ENCODE measurements at places on chromosomes 13 and 19.

DNA sequence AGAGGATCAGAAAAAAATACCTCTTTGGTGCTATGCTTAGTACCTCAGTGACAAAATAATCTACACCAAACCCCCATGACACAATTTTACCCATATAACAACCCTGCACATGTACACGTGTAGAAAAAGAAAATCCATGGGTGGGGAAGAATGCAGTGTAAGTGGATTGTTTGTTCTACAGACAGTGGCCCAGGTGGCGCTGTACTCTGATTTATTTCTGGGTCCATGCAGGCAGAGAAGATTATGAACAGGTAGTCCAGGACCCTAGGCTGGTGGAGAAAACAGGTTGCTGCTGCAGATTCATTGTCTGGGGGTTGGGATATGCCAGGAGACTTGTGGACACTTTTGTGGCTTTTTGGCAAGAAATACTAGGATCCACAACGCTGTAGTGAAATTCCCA lies 9.1 kb downstream of the ZNF100 start:
- DNase-seq = no peak

- DNase-seq = no peak
Measured at GRCh38 chr19:16605553-16605994, 22.4 kb downstream of the MED26 start.

DNA sequence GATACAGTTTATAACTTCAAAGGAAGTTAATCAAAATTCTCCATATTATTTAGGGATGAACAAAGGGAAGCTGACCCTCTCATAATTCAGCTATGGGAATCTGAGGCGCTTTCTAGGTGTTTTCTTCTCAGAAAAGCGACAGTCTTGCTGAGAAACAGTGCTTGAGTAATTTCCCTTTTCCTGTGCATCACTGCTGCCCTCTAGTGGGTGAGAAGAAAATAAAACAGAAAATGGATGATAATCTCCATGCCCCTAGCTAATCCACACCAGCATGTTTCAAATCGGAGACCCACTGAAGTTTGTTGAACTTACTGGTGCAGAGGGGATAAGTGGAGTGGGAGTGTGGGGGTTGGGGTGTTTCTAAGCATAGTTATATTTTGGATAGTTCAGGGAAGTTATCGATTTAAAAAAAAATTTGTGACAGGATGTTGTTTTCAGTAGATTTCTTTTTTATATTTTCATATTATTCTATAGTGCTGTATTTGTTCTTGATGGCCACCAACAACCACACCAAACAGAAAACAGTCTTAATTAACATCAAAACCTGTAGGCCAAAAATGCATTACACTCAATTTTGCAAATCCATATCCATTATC lies 21.4 kb downstream of the LCP1 start:
- peak; percentile 88 for DNase-seq

DNA sequence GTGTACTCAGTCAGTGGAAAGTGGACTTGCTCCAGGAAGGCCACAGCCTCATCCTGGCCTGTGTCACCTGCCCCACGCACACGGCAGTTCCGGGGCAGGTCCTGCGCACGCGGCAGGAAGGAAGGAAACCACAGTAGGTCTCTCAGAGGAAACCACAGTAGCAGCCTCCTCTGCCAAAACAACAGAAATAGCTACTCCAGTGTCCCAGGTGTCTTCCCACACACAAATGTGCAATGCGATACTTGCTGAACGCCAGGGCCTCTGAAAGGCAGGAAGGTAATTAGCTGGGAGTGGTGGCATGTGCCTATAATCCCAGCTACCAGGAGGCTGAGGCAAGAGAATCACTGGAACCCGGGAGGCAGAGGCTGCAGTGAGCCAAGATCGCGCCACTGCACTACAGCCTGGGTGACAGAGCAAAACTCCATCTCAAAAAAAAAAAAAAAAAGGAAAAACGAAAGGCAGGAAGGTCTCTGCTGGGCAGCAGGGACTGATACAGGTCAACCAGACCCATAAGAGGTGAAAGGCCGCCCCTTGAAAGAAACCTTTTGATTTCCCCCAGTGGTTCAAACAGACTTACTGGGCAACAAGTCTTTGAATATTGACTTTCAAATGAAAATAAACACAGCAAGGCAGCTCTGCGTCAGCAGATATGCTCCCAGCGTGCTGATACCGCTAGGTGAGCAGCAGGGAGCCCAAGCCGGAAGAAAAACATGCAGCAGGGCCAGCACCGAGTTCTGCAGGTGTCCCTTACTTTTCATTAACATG lies 49.5 kb downstream of the CRYL1 start:
- DNase-seq = peak; percentile 39

DNA sequence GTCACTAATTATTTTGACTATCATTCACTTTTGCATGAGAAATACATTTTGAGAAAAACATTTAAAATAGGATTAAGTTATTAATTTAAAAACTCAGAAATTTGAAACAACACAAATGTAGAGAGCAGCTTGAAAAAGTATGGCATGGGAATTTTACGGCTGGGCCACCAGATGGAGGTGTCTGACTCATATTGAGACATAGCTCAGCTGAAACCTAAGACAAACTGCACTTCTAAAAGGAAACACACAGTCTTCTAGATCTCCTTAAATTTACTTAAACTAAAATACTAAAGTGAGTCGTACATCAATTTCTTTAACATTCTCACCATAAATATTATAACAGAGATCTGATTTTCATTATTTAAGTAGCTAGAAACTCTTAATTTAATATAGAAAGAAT lies 41.9 kb upstream of the POSTN start:
- DNase-seq = peak; percentile 34

DNA sequence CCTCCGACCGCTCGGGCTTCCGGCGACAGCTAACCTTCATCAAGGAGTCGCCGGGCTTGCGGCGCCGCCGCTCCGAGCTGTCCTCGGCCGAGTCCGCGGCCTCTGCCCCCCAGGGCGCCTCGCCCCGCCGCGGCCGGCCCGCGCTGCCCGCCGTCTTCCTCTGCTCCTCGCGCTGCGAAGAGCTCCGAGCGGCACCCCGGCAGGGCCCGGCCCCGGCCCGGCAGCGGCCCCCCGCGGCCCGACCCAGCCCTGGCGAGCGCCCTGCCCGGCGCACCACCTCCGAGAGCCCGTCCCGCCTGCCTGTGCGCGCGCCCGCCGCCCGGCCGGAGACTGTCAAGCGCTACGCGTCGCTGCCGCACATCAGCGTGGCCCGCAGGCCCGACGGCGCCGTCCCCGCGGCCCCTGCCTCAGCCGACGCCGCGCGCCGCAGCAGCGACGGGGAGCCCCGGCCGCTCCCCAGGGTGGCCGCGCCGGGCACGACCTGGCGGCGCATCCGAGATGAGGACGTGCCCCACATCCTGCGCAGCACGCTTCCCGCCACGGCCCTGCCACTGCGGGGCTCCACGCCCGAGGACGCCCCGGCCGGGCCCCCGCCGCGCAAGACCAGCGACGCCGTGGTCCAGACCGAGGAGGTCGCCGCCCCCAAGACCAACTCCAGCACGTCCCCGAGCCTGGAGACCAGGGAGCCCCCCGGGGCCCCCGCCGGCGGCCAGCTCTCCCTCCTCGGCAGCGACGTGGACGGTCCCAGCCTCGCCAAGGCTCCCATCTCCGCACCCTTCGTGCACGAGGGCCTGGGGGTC lies 9.6 kb downstream of the C19orf25 start:
- DNase-seq = no peak

GRCh38 chr19:51901860-51902259 lies 3.0 kb downstream of the ZNF649 start:
- DNase-seq = no peak

DNA sequence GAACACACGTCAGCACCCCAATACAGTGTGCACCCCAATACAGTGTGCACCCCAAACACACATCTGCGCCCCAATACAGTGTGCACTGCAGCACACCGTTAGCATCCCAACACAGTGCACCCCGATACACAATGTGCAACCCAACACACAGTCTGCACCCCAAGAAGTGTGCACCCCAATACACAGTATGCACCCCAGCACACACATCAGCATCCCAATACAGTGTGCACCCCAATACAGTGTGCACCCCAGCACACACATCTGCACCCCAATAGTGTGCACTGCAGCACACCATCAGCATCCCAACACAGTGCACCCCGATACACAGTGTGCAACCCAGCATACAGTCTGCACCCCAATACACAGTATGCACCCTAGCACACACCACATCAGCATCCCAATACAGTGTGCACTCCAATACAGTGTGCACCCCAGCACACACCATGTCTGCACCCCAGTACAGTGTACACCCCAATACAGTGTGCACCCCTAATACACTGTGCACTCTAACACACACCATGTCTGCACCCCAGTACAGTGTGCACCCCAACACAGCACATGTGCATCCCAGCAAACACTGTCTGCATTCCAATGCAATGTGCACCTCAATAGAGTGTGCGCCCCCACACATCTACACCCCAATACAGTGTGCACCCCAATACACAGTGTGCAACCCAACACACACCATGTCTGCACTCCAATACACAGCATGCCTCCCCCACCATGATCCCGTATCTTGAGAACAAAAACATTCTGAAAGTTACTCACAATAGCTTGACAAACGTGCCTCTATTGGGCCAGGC lies 855 bp upstream of the CARS2 start:
- no peak for DNase-seq

DNA sequence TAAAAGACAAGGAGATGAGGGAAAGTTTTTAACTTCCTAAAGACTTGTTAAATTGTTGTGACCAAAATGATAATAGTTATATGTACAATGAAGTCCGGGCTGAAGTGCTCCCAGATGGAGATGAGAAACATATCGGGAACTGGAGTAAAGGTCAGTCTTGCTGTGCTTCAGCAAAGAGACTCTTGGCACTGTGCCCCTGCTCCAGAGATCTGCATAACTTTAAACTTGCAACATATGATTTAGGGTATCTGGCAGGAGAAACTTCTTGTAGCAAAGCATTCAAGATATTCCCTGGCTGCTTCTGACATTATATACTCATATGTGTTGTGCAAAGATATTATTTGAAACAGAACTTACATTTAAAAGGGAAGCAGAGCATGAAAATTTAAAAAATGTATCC lies 786.6 kb upstream of the SLITRK6 start:
- no peak for DNase-seq

DNA sequence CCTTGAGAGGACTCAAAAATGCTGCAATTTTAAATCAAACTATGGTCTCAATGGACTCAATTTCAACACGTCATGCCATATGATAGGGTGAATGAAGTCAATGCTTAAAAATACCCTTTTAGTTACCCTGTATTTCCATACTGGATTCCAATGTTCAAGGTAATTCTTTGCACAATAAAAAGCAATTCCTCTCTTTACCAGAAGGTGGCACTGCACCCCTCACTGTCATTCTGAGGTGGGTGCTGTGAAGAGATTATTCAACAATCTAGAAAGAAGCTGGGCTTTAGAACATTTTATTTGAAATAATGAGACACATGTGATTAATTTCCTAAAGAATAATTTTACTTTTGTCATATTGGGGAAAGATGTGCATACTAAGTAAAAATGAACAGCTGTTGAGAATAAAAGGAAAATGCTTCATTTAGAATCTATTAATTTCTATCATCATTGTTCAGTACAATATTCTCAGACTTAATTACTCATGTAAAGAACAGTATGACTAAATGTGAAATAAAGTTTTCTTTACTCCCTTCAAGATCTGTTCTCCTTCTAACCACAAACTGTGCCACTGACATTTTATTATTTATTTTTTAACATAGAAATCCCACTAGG lies 789.1 kb downstream of the GPC5 start:
- DNase-seq = peak; percentile 52

DNA sequence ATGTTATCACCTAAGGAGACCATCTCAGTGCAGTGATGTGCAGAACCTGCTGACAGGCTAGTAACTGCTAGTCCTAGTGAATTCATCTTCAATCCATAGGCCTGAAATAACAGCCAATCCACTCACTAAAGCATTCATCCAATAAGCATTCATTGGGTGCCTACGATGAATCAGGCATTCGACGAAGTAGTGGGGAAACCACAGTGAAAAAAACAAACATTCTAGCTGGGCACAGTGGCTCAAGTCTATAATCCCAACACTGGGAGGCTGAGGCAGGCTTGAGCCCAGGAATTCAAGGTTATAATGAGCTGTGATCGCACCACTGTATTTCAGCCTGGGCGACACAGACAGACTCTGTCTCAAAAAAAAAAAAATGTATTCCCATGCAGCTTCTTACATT lies 135.6 kb downstream of the RNF17 start:
- DNase-seq = no peak

DNA sequence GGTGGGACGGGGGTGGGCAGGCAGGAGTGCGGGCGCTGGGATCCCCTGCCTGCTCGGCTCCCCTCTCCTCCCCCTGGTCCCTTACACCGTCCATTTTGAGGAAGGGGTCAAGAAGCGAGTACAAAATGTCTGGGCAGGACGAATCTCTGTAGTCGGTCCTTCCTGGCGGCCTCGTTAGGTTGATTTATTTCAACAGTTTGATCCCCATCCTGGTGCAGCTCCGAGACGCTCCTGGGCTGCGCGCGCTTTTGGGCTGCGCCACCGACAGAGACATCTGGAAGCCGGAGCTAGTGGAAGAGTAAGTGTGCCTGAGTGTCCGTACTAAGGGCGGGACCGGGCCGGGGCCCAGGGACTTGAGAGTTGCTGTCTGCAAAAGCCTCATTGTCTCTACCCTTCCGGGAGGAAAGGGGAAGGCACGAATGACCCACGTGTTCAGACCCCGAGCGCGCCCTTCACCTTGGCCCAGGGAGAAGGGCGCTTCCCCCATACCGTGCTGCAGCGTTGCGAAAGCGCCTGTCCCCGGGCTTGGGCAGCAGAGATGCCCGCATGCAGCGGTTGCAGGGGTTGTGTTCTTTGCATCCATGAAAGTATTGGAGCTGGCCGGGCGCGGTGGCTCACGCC lies 1.8 kb downstream of the ZNF114 start:
- DNase-seq = peak; percentile 99

DNA sequence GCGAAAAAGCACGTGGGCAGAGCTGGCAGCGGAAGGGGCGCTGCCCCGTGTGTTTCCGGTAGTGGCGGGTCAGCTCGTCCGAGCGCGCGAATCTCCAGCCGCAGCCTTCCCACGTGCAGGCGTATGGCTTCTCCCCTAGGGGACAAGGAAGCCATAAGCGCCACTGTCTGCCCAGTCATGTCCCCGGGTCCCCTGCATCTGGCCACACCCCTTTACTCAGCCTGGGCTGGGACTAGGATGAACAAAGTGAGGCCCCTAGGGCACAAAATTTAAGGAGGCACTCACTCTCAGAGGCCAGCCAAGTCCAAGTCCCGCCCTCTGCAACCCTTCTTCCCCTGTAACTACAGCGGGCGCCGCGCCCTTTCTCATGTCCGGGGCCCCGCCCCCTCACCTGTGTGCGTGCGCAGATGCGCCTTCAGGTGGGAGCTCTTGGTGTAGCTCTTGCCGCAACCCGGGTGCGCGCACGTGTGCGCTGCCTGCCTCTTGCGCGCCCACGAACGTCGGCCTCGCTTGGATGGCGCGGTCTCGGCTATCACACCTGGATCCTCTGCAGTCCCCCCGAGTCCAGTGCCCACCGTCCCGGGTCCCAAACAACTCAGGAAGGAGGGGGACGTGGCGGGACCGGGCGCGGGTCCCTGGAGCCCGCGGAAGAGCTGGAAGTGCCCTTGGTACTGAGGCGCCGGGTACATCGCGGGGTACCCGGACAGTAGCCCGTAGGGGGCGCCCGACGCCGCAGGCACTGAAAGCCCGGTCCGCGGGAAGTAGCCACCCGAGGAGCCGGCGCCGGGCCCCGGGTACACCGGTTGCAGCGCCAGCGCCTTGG lies 1.9 kb downstream of the KLF1 start:
- peak; percentile 82 for DNase-seq

Measured in NB4 (cell line).